NCI-H1048 (cell line): ENCODE measurements at places on chromosomes 3 and 15.

GRCh38 chr3:133980550-133980949 lies 49.2 kb downstream of the SLCO2A1 start:
- DNase-seq = no peak

GRCh38 chr15:98529205-98530145 lies 118.9 kb upstream of the IGF1R start:
- DNase-seq = no peak

- no peak for DNase-seq
Measured at GRCh38 chr3:39075910-39076309, 24.1 kb downstream of the WDR48 start.

GRCh38 chr3:73511571-73512525 lies 112.9 kb downstream of the PDZRN3 start:
- DNase-seq = peak; percentile 41

DNA sequence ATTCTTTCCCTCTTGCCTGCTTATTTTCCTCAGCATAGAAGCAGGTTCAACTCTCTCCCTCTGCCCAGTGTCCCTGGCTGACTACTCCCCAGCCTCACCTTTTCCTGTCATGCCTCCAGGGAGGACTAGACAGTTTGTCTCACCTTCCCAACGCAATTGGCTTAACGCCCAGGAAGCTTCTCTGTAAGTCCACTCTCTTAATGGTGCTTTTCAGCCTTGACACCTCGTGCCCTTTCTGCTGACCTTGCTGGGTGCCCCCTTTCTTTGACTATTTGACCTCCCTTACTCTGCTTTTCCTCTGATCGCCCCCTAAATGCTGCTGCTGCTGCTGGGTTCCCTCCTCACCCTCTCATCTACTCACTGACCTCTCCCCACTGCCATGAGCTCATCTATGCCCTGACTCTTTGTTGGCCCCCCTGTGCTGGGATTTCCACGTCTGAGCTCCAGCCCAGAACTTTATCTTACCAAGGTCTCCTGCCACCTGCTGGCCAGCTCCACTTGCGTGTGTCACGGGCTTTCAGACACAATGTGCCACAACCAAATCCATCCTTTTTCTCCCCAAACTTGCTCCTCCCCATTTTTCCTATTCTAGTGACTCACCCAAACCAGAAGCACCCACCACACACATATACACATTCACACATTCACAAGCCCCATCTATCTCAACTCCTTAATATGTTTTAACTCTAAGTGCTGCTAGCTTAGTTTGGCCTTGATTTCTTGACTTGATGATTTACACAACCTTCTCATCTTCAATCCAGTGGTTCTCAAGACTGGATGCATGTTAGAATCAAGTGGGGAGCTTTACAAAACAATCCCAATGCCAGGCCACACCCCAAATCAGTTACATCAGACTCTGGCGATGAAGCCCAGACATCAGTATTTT lies 16.6 kb downstream of the EPB42 start:
- DNase-seq = no peak

DNA sequence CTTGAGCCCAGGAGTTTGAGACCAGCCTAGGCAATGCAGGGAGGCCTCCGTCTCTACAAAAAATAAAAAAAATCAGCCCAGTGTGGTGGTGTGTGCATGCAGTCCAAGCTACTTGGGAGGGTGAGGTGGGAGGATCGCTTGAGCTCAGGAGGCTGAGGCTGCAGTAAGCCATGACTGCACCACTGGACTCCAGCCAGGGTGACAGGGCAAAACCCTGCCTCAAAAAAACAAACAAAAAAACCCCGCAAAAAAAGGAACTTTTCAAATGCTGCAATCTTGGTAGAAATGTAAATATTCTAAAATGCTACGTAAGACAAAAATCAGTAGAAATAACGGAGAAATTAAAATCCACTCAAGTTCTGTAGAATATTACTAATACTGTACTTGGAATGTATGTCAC lies 108.1 kb upstream of the MELTF start:
- no peak for DNase-seq

DNA sequence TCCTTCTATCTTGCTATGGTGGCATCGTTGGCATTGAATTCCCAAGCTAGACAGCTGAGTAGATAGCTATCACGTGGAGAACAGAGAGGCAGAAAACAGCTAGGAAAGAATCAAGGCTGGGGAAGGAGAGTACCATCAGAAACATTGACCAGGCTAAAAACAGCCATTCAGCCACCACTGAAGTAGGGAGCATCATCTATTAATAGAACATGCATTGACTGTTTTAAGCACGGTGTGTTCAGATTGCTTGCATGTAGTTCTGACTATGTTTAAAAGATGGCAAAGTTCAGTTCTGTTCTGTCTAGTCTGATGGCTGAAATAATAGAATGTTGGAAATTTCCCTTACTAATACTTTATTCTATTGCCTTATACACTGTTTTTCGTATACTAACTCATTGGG lies 413.0 kb downstream of the GABRB3 start:
- DNase-seq = no peak

GRCh38 chr3:170585937-170586310 lies at the start of gene SLC7A14:
Gene SLC7A14 (minus strand): TSS chr3:170586075. CDS start chr3:170526936, 59,139 bp downstream.
- no peak for DNase-seq

- no peak for DNase-seq
Measured at GRCh38 chr3:107116251-107116650, 261.0 kb upstream of the CCDC54 start.

DNA sequence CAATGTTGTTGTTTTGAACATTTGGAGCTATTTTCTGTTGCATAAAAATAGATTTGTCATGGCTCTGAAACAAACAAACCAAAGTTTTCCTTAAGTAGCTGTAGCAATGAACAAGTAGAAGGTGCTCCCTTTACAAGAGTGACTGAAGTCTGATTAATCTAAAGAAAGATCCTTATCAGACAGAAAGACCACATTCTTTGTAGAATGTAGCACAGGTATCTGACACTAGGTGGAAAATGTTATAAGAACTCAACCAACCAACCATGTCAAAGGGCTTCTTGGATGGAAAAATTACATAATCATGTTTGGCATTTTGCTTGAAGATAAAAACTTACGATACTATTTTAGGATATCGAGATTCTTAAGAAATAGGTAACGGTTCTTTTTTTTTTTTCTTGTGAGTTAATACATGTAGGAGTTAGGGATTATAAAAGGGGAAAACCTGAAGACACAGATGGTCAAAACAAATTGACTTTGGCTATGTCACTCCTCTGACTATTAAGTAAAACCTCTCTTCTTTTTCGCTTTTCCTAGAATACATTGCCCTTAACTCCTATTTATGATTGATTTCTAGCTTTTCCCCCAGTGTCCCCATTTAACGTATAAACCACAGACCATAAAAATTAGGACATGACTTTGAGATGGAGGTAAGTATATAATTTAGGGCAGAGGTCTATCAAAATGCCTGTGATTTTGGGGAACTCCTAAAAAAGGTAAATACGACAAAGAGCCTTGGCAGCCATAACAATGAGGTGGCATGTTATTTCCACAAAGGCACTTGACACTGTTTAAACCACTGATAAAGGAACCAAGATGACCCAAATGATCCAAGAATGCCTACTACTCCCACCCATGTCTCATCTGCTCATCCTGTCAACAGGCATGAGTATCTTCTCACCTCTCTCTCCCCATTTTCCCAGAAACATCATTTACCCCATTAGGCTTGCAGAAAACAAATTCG lies 72.0 kb downstream of the CCR4 start:
- DNase-seq = no peak

- no peak for DNase-seq
Measured at GRCh38 chr3:194450341-194450740, 36.5 kb downstream of the ATP13A3 start.

- DNase-seq = peak; percentile 79
Measured at GRCh38 chr3:38805765-38806386, 10.1 kb downstream of the SCN10A start.

DNA sequence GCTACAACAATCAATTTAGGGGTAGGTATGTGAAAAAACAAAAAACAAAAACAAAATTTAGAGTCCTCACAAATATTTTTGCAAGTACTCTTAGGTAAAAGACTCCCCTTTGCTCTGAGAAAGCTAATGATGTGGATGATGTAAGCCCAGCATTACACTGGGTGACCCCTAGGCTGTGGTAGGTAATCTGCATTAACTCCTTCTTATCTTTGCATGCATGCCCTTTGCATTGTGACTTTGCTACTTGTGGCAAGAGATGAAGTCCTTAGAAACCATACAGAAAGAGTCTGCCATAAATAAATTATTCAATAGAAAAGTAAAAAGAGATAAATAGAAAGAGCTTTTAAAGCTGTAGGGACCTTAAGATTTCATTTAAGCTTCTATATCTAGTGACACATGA lies 159.7 kb upstream of the MBNL1 start:
- no peak for DNase-seq

DNA sequence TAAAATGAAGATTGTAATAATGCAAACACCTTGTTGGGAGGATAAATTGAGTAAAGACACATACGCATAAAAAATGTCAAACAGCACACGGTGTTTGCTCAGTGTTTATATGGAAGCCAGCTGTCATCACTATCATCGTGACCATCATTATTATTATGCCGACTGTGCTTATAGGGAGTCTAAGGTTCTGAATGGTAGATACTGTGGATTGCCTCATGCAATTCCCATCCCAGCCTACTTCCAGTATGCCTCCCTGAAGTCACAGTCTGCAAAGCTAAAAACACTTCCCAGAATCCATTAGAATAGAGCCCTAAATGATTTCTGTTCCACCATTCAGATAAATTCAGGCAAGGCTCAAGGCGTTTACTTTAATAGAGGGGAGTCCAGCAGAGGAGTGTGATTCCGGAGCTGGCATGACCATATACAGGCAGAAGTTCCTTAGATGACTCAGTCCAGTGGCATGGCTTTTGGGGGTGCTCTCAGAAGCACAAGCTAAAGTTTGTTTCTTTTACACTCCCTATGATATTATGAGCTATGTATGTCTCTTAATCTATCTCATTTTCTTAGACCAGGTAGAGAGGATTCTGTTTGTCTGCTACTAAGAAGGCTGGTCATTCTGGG lies 148.7 kb downstream of the MEX3B start:
- DNase-seq = no peak

- DNase-seq = no peak
Measured at GRCh38 chr3:188170461-188171459, 16.8 kb downstream of the LPP start.

DNA sequence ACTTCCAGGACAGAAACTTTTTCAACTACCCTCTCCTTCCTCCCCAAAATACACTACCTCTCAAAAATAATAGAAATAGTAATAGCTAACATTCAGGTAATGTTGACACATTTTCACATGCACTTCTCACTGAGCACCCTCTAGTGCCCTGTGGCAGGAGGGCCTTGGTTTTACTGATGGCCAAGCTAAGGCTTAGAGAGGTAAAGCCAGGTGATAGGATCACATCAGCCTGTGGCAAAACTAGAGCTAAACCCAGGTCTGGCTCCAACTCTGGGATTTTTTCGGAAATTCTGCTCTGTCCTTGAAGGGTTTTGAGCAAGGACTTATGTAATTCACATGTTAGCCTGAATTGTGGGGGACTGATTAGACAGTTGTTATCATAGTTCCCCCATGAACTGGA lies 922 bp upstream of the TAMM41 start:
- no peak for DNase-seq

DNA sequence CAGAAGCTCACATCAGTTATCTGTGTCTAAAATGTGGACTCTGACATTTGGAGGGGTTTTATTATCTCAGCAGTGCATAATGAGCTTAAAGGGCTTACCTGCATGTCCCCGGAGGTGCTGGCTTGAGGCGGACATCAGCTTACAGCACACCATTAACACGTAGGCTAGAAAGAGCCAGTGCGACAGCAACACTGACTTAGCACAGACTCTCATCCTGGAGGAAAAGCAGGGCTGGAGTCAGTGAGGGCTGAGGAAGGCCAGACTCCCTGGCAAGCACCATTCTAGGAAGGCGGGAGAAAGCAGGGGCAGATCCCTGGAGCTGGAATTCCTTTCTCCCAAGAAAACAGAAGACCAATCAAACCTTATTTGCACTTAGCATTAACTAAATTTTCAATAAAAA lies 51.7 kb downstream of the TAFA4 start:
- DNase-seq = no peak

- DNase-seq = no peak
Measured at GRCh38 chr3:157274644-157275137, 114.7 kb upstream of the CCNL1 start.

GRCh38 chr15:80550908-80551260 lies 144.2 kb upstream of the ABHD17C start:
- DNase-seq = no peak

GRCh38 chr3:73774645-73775044 lies 149.9 kb upstream of the PDZRN3 start:
- DNase-seq = no peak

DNA sequence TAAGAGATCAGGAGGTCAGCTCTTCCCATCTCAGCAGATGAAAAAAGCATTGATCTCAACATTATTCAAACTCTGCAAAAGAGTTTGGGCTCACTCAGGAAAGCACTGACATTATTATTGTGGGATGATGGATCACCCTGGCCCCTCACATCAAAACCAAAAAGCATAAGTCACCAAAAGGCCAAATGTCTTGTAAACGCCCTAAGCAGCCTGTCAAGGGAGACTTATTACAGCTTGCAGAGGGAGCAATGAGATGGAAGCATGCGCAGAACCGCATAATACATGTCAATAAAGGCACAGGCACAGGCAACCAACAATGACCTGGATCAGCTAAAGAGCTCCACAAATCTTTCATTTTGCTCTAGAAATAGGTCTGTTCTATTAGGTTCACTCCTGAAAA lies 4.6 kb downstream of the FSIP1 start:
- no peak for DNase-seq

DNA sequence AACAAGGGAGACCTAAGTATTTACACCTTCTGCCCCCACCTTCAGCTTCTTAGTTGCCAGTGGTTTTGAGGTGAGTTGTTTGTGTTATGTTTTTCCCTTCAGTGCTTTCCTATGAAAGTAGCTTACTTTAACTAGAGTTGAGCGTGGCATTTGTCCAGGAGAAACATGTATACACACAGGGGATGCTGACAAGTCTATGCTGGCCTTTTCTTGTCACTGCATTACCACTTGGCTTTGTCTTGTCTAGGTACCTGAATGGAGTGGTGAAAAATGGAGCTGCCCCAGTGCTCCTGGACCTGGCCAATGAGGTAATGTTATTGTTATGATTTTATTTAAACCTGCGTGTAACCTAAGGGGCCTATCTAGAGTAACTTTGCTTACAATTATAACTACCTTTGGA lies 74.4 kb downstream of the CDIN1 start:
- no peak for DNase-seq

DNA sequence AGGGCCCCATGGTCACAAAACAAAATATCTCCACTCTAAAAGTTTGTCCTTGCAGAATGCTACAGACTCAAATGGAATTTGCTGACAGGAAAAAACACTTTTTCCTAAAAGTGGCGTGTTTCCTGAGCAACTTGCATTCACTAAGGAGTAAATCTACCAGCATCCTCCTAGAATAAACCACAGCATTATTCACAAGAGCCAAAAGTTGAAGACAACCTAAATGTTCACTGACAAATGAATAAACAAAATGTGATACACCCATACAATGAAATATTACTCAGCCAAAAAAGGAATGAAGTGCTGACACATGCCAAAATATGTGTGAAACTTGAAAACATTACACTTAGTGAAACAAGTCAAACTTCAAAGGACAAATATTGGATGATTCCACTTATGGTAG lies 28.9 kb downstream of the ITGB5 start:
- no peak for DNase-seq
